ENCODE measurements at places on chromosomes 2 and 18. TPM values are rescaled to one million over a fixed set of nuclear protein-coding genes. Genes with fewer than 3 reads are reported as not detected.

IL1B gene
- 2.5 TPM for total RNA-seq

CD8B gene
- total RNA-seq = 10.6 TPM

ASXL3 gene
- total RNA-seq = 5.9 TPM

DNA sequence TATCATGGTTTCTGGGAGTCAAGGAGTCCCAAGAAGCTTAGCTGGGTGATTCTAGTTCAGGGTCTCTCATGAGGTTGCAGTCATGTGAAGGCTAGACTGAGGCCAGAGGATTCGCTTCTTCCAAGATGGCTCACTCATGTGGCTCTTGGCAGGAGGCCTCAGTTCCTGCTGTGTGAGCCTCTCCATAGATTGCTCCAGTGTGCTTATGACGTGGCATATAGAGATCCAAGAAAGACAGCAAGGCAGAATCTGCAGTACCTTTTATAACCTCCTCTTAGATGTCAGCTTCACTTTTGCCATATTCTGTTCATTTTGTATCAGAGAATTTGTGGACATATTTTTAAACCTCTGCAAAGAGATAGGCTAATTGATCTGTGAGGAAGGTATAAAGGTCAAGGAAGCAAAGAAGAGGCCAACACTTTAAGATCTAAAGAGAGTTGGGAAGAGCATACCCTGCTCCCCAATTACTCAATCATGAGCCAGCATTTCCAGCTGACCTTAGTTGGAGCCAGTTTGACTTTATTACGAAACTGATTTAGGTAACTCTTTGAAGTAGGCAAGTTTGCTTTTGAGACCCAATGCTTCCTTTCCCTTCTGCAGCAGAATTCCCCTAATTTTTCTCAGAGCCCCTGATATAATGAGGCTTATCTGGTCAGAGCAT, 134.7 kb downstream of the EML6 start:
- H3K27me3 ChIP-seq = no peaks in the 10 kb centered on the region
- H3K4me3 ChIP-seq = no peak overlapping the region
- DNase-seq = no peak
- H3K4me1 ChIP-seq = peaks cover 6% of the 10 kb centered on the region
- no peaks in the 10 kb centered on the region for H3K36me3 ChIP-seq
- no peak overlapping the region for H3K27ac ChIP-seq

- no peak overlapping the region for H3K27ac ChIP-seq
- H3K36me3 ChIP-seq = no peaks in the 10 kb centered on the region
- DNase-seq = no peak
- H3K4me3 ChIP-seq = no peak overlapping the region
- H3K27me3 ChIP-seq = no peaks in the 10 kb centered on the region
Observed at GRCh38 chr2:200302940-200303727, 3.4 kb upstream of the SPATS2L start.

DNA sequence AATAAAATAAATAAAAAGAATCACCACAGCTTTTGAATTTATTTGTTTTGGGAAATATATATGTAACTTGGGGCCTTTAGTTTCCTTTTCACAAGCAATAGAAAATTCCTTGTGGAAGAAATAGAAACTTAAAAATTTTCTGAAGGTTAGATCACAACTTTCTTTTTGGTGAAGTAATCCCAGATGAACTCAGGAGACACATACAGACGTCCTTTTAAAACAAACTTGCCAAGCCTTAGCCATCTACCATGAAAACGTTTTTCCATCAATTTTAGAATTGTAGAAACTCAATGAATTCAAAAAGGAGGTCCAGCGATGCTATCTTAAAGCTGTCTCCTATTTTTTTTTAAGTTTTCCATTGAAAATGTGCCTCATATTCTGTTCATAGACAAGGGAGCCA, 225.6 kb downstream of the ASXL3 start:
- H3K27me3 ChIP-seq = no peaks in the 10 kb centered on the region
- no peak for DNase-seq
- H3K4me3 ChIP-seq = no peak overlapping the region
- H3K36me3 ChIP-seq = no peaks in the 10 kb centered on the region

DNA sequence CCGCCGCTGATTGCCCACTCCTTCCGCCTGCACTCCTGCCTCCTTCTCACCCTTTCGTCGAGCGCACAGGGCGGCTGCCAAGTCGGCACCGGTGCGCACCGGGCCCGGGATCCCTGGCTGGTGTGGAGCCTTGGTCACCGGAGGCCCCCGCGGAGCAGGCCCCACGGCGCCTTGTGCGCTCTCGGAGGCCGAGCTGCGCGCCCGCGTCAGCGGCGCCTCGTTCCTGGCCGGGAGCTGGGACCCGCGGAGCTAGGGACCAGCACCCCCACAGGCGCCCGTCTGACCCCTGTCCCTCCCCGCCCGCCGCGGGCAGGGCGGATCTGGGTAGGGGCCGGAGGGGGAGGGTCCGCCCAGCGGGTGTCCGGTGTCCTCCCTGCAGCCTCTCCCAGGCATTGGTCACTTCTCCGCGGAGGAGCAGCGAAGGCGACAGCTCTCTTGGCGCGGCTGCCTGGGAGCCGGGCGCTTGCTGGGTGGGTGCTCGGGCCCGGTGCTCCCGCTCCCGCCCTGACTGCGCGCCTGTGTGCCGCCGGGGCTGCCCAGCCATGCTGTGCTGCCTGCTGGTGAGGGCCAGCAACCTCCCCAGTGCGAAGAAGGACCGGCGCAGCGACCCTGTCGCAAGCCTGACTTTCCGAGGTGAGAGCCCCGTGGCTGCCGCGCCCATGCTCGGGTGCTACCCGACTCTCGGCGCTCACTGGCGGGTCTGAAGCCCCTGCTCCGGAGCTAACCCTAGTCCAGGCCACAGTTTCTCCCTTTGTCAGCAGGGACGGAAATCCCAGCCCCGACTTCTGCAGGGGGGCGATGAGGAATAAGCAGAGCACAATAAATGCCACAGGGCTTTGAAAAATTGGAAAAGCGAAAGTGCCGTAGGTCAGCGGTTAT, 13.2 kb downstream of the DYSF start:
- no peaks in the 10 kb centered on the region for H3K36me3 ChIP-seq
- peak overlapping the region; percentile 60 for H3K4me3 ChIP-seq
- peaks cover 7% of the 10 kb centered on the region for H3K27me3 ChIP-seq
- peaks cover 17% of the 10 kb centered on the region for H3K4me1 ChIP-seq
- DNase-seq = no peak

GRCh38 chr2:40353231-40353630, 98.7 kb downstream of the SLC8A1 start:
- H3K4me1 ChIP-seq = peaks cover 9% of the 10 kb centered on the region
- no peak overlapping the region for H3K4me3 ChIP-seq
- H3K27me3 ChIP-seq = no peaks in the 10 kb centered on the region
- no peak for DNase-seq
- no peaks in the 10 kb centered on the region for H3K36me3 ChIP-seq

- DNase-seq = no peak
- no peaks in the 10 kb centered on the region for H3K4me1 ChIP-seq
- no peaks in the 10 kb centered on the region for H3K36me3 ChIP-seq
- no peak overlapping the region for H3K27ac ChIP-seq
- no peaks in the 10 kb centered on the region for H3K27me3 ChIP-seq
Observed at GRCh38 chr2:50763776-50764175, 268.2 kb downstream of the NRXN1 start.

- H3K36me3 ChIP-seq = no peaks in the 10 kb centered on the region
- no peak overlapping the region for H3K4me3 ChIP-seq
- no peak overlapping the region for H3K27ac ChIP-seq
- H3K4me1 ChIP-seq = no peaks in the 10 kb centered on the region
- no peak for DNase-seq
- H3K27me3 ChIP-seq = no peaks in the 10 kb centered on the region
Observed at GRCh38 chr2:217261452-217261851, 401.6 kb upstream of the TNP1 start.

- no peak for DNase-seq
- H3K4me1 ChIP-seq = peaks cover 45% of the 10 kb centered on the region
- H3K36me3 ChIP-seq = no peaks in the 10 kb centered on the region
- H3K27ac ChIP-seq = no peak overlapping the region
- H3K4me3 ChIP-seq = no peak overlapping the region
Observed at GRCh38 chr2:231677632-231678104, 30.7 kb upstream of the PTMA start.

- H3K36me3 ChIP-seq = no peaks in the 10 kb centered on the region
- no peak overlapping the region for H3K4me3 ChIP-seq
- H3K27me3 ChIP-seq = no peaks in the 10 kb centered on the region
- no peaks in the 10 kb centered on the region for H3K4me1 ChIP-seq
- no peak overlapping the region for H3K27ac ChIP-seq
Observed at GRCh38 chr2:110897966-110898365, 165.6 kb downstream of the ACOXL start.

DNA sequence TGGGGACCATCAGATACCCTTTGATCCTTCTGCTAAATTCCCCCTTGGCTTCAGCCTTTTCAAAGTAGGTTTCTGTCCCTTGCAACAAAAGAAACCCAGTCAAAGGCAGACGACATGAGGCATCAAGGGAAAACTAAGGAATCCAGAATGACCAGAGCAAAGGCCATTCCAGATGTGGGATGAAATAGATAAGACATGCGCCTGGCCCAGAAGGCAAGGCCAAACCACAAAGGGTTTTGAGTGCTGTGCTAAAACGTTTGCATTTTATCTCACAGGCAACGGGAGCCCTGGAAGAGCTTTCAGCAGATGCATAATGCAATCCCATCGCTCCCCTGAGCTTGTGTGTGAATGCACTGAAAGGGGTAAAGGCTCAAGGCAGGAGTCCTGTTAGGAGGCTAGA, 17.7 kb downstream of the CXCR1 start:
- H3K27ac ChIP-seq = no peak overlapping the region
- H3K4me1 ChIP-seq = no peaks in the 10 kb centered on the region
- no peak overlapping the region for H3K4me3 ChIP-seq

DNA sequence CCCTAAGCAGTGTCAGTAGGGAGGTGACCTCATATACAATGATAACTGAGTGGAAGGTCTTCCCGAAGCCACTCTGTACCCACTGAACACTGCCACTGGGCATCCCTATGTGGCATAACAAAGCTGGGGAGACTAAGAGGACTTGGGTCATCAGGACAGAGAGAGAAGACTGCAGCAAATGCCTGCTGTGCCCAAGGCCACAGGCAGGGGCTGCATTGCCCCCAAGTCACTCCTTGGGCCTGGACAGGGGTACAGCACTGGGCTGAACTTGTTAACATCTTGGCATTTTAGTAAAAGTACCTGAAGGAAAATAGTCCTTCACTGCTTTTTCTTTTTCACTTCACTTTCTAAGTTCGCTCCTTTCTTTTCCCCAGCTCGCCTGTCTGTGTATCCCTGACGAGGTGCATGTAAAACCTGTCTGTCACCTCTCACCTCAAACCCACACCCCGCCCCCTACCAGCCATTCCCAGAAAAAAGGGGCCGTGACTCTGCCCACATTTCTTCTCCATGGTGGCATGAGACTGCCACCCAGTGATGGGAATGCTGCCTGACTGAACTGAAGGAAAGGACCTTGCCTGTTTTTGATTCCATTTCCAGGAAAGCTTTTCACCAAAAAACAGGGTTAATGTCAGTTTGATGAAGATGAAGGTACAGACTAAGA, 62.9 kb downstream of the MTHFD2 start:
- no peak overlapping the region for H3K4me3 ChIP-seq
- no peak overlapping the region for H3K27ac ChIP-seq
- H3K4me1 ChIP-seq = no peaks in the 10 kb centered on the region

GRCh38 chr2:98881153-98881650, 54.8 kb downstream of the CRACDL start:
- no peak for DNase-seq
- no peaks in the 10 kb centered on the region for H3K4me1 ChIP-seq
- H3K36me3 ChIP-seq = no peaks in the 10 kb centered on the region

Data from vagina (tissue), 2 donors.